ENCODE measurements at places on chromosomes 5 and 9.

DNA sequence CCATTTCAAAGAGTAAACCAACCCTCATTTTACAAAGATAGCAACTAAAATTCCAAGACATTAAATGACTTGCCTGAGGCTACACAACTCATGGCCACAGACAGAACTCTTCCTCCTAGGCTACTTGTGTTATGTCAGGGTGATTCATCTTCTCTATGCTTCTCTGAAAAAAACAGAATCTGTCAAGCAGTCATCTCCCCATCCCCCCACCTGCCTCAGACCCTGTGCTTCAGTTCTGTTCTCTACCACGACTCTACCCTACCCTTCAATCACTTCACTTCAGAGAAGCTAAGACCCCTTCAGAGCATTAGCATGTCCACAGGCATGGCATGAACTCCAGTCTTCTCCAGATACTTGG, 277.7 kb upstream of the PTGER4 start:
- peak; percentile 30 for DNase-seq

DNA sequence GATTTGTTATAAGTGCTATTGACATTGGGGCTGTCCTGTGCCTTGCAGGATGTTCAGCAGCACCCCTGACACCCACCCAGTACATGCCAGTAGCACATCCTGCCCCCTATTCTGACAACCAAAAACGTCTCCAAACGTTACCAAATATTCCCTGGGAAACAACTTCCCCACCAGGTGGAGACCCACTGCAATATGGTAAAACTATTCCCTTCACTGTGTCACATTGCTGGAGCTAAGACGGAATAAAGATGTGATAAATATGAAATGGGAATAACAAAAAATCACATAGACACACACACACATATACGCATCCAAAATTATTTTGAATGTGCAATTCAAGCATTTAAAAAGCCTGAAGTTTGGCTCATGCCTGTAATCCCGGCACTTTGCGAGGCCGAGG, 874.3 kb upstream of the DMAC1 start:
- no peak for DNase-seq

DNA sequence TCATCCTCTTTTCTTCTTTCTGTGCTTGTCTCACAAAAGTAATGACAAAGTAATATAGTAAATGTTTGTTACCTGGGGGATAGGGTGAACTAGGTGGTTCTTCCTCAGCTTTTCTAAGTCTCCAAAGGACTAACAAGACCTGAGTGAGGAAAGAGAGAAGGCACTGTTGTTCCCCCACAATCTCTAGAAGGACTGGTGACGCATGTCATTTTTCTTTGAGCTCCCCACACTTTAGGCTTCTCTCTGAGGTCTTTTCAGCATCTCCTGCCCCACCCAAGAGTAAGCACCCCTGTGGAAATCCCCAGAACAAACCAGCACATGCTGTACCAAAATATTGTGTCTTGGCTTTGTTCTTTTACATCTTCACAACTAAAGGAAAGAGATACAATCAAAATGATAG, 2.4 kb upstream of the IL7R start:
- DNase-seq: no peak

DNA sequence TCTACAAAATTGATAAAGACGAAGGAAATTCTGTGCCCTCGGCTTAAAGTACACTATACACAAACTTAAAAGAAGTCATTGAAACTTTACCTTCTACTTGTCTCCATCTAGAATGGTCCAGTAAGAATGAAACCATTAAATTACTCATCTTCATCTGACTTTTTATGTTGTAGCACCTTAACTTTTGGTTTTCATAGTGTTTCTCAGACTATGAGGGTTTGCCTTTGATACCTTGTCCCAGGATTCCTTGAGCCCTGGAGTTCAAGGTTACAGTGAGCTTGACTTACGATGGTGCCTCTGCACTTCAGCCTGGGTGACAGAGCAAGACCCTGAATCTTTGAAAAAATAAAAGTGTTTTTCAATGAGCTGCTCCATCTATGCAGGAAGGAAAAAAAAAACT, 132.2 kb downstream of the CDC42SE2 start:
- DNase-seq: no peak

GRCh38 chr9:90773617-90774016, 28.0 kb upstream of the SYK start:
- no peak for DNase-seq

GRCh38 chr9:77614645-77615044, 33.5 kb downstream of the GNA14 start:
- DNase-seq: no peak

GRCh38 chr5:143041461-143041860, 271.3 kb downstream of the ARHGAP26 start:
- DNase-seq: no peak

- DNase-seq: no peak
These were observed 178.8 kb downstream of the TRIO start for GRCh38 chr5:14321936-14322335.

GRCh38 chr5:34538026-34538672, 118.0 kb upstream of the RAI14 start:
- peak; percentile 31 for DNase-seq

GRCh38 chr5:132150565-132150964, 77.0 kb downstream of the CSF2 start:
- no peak for DNase-seq

GRCh38 chr9:97703437-97704344, 6.6 kb upstream of the XPA start:
- peak; percentile 80 for DNase-seq

GRCh38 chr9:131411719-131412681, 18.1 kb downstream of the PRRC2B start:
- no peak for DNase-seq

DNA sequence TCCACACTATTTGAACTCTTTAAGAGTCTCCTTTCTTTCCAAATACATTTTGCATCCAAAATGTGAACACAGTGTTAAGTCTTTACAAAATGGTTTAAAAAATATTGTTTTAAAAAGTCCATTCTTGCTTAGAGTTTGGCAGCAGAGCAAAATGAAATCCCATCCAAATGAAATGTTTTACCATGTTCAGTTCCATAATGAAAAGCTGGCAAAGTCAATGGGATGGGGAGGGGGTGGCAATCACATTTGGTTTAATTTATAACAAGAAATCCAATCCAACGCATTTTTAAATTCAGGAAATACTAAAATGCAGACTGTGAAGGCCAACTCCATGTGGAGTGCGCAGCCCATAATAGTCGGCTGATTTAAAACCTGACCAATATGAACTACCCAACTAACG, 39.4 kb downstream of the MRPL36 start:
- DNase-seq: no peak

DNA sequence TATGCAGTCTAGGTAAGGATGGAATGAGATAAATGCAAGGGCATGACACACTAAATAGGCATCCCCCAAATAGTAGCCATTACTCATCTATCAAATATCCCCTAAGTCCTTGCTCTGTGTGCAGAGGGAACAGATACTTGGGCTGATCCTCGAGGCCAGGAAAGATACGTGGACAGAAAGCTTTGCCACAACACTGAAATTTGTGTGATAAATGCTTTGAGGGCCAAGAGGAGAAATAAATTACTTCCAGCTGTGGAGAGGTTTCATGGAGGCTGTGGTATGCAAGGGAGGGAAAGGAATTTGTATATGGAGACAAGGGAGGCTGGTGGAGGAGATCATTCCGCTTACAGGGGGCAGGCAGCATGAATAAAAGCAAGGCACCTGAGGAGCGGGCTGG, 18.5 kb downstream of the ATOX1 start:
- DNase-seq: peak; percentile 94

- DNase-seq: no peak
These were observed 1045.7 kb upstream of the CDH9 start for GRCh38 chr5:28084069-28084468.

DNA sequence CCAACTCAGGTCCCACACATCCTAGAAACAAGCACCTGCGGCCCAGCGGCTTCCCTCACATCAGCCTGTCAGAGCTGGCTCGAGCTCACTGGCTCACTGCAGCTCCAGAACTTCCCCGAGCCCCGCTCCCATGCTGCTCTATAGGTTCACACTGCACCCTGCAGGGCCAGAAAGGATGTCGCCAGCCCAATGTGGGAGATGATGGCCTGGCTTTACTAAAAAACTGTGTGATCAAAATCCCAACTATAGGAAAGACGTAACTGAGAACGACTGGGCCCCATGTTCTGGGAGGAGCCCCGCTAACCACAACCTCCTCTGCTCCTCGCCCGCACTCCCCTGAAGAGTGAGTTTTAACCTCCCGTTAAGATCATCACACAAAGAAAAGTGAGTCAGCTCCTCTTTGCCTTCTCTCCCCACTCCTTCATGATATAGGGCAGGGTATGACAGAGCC, 4.6 kb downstream of the SURF4 start:
- no peak for DNase-seq

DNA sequence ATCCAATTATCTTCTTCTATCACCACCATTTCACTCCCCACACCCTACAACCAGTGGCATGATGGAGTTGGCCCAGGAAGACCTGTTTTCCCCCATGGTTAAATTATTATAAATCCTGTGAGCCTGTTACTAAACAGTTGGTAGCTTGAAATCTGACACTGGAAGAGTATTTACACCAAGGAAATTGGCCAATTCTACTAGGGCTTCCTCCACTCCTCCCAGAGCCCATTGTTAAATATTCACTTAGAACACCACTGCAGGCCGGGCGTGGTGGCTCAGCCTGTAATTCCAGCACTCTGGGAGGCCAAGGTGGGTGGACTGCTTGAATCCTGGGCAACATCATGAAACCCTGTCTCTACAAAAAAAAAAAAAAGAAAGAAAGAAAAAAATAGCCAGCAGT, 32.4 kb upstream of the CKS2 start:
- DNase-seq: peak; percentile 10

- peak; percentile 62 for DNase-seq
These were observed 52.9 kb downstream of the COMMD10 start for GRCh38 chr5:116137544-116138378.

GRCh38 chr5:54022223-54022622, 288.1 kb downstream of the ARL15 start:
- DNase-seq: no peak

GRCh38 chr5:129856325-129856724, 47.9 kb upstream of the CHSY3 start:
- no peak for DNase-seq

DNA sequence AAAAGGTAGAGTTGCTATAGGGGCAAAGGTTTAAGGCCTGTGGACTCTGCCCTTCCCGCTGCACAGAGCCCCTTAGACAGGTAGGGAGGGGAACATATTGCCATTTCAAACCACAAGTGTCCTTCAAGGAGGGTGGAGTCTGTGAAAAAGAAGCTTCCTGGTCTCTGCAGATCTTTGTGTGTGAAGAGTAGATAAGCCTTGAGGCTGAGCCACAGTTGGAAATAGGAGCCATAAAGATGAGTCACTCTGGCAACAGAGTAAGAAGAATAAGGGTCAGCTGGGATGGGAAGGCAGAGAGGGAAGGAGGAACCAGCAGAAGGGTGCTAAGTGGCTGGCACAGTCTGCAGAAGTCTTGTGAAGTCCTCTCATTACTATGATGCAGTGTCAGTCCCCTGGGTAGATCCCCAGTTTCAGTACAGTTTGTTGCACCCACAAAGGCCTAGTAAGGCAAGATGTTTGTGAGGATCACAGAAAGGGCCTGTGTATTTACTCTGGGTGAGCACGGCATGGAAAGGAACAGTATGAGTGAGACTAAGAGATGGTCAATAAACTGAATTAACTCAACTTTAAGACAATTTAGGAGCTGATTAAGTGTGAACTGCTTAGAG, 18.1 kb downstream of the GRXCR2 start:
- peak; percentile 83 for DNase-seq

DNA sequence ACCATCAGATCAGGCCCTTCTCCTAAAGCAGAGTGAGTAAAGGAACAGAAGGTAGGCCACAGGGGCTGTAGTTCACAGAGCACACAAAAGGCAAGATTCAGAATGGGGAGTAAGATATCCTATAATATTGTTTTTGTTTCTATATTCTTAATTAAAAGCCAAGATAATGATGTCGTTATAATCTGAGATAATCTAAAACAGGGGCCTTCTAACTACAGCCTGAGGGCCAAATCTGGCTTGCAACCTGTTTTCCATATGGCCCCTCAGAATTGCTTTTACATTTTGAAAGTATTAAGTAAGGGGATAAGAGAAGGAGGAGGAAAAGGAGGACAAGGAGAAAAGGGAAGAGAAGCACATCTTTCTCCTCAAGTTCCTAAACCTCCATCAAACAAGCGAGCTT, 435.8 kb downstream of the CSNK1G3 start:
- DNase-seq: no peak

- no peak for DNase-seq
These were observed 67.4 kb downstream of the RASGRF2 start for GRCh38 chr5:81027481-81028058.

All from IMR-90 (cell line).